Foreskin keratinocyte (primary cell): ENCODE measurements at places on chromosomes 5 and 9.
A peak's percentile ranks its signal among the peaks of the same experiment; 100 is the strongest.

GRCh38 chr5:125410537-125411070, 664.2 kb upstream of the ZNF608 start:
- DNase-seq, result peak; percentile 74

GRCh38 chr5:173726846-173727557, 110.6 kb upstream of the BOD1 start:
- DNase-seq, result no peak

GRCh38 chr5:168765551-168766425, 186.6 kb upstream of the PANK3 start:
- no peak for DNase-seq

DNA sequence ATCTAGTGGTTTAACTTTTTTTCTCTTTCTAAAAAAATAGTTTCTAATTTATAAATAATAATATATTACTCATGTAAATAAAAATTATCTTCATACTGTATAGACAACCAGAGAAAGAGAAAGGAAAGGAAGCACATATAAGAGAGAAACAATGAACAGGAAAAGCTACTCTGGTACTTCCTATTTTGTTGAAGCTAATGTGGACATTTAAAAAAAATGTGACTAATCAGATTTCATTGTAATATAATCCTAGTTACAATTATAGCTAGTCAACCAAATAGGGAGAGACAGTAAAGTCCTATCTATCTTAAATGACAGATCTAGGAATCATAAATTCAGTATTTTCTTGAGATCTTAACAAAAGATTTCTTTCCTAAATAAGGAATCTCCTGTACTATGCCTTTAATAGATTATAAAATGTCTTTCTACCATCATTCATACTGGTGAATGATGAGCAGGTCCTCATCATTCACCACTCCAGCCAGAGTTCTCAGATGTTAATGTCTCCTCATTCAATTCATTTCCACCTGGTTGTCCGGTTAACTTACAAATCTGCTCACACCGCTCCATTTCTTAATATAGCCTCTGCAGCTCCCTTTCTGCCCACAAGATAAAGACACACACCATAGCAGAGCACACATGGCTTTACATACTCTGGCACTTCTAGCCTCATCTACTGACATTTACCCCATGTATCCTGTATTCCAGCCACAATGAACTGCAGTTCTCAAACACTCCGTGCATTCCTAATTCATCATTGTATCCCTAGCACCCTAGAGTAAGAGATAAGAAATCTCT, 30.9 kb downstream of the ZFR start:
- DNase-seq, result no peak

DNA sequence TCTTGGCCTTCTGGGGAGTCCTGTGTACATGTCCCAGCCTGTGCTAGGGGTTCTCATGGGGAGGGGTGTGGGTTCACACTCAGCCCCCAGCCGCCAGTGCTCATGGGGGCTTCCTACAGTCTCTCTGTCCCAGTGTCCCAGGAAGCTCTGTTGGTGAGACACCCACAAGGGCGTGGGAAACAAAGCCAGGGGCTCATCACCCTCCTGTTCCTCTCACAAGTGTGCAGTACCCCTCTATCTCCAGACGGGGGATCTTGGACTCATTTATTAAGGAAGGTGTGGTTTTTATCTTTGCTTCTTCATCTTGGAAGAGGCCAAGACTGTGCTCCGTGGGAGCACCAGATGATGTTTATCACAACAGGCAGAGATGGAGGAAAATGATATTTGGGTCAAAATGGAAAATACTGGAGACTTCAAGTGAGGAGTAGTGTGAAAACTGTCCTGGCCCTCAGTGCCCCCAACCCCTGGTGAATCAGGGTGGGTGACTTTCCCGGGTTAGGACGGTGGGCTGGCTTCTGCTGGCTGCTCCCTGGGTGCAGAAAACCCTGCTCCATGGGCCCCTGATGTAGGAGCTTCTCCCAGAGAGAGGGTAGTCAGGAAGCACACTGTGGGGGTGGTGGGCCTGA, 15.2 kb downstream of the TMEM171 start:
- no peak for DNase-seq

DNA sequence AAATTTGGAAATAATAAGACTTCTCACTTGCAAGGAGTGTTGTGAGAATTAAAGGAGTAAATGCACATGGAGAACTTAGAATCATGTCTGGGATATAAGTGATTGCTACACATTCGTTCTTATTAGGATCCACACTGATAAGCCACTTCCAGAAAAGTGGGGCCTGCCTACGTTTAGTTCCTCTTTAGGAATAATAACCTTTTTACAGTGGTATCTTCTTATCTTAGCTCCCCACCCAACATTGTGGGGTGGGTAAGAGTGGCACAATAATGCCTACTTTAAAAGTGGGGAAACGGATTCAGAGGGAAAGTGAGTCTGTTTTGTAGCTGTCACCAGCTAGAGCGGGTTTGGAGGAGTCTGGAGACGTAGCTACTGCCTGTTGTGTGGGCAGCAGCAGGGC, 16.0 kb downstream of the DOCK2 start:
- no peak for DNase-seq

DNA sequence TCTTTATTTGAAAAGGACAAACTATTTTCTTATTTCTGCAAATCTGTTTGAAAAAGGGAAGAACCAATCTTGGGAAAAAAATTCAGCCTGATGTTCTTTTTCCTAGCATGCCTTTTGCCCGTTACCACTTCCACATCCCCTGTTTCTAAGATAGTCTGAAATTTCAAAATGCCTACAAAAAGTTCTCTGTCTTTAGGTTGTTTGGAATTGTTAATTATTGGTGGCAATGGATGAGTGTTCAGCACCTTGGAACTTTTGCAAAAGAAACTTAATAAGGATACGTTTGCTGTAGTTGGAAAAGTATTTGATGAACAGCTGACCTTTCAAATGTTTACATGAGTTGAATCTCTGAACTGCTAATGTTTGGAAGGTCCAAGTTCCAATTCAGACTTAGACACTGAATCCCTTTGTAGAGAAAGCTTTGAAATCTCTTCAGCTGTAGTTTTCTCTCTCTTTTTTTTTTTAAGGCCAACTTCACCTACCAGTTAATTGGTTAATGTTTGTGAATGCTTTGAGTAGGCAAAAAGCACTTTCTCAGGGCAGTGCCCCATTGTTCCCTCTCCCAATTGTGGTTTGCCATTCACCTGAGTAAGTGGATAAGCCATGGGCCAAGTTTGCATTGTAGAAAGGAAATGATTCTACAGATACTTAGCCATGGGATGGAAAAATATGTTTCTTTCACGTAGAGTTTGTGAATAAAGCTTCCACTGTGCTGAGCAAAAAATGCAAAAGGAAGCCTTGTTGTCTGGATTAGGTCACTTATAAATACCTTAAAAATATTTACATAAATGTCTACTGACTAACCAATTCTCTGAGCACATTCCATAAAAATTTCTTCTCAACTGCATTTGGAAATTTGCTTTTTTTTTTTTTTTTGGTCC, 156.4 kb upstream of the ELL2 start:
- peak; percentile 70 for DNase-seq

- no peak for DNase-seq
These were observed 745.3 kb downstream of the NR2F1-AS1 start for GRCh38 chr5:92835712-92836111.

GRCh38 chr5:175216991-175217390, 227.0 kb downstream of the DRD1 start:
- no peak for DNase-seq

GRCh38 chr5:1555011-1555807, 31.4 kb upstream of the LPCAT1 start:
- DNase-seq, result no peak

- no peak for DNase-seq
These were observed at the start of gene GABRG2 for GRCh38 chr5:162067655-162068411. TSS of gene GABRG2 (plus strand) at chr5:162067773. CDS start at chr5:162068000, 227 bp downstream.

- no peak for DNase-seq
These were observed 205.2 kb downstream of the CDK5RAP2 start for GRCh38 chr9:120374817-120375216.

- DNase-seq, result no peak
These were observed 3.5 kb downstream of the OR2V1 start for GRCh38 chr5:181127456-181127855.

DNA sequence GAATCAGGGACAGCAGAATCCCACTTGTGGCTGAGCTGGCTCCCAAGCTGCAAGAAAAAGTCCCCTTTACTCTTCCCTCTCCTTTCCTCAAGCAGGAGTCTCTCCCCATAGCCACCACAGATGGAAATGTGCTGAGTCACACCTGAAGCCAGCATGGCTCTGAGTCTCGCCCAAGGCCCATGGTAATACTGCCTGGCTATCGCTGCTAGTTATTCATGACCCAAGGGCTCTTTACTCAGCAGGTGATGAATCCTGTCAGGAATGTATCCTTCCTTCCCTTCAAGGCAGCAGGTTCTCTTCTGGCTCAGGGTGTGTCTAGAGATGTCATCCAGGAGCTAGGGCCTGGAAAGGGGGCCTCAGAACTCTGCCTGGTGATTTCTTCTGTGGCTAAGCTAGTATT, 403.3 kb upstream of the PTPRD start:
- peak; percentile 11 for DNase-seq

DNA sequence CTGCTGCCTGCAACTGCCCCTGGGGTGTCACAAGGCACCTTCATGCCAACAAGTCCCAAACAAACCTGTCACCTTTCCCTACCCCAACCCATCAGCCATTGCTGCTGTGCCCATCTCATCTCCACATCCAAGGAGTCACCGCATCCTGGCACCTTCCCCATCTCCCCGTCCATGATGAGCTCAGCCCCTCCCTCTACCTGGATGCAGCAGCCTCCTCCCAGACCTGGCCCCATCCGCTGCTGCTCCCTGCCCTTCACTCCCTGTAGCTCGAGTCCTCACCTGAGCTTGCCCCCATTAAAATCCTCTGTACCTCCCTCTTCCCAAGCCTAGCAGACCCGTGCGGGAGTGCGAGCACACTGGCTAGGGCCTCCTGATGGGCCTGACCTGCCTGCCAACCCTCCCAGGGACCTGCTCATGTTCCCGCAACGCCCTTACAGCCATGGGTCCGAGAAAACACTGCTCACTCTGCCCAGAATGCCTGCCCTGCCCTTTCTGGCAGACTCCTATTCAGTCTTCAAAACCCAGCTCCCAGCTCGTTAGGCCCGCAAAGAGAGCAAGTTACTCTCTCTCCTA, 110.6 kb downstream of the ADAMTS2 start:
- no peak for DNase-seq

- no peak for DNase-seq
These were observed 2.6 kb downstream of the CDK9 start for GRCh38 chr9:127788337-127789011.

- no peak for DNase-seq
These were observed 85.2 kb downstream of the TMEM252 start for GRCh38 chr9:68455451-68455850.

GRCh38 chr5:95449460-95449859, 58.3 kb downstream of the FAM81B start:
- DNase-seq, result peak; percentile 50

- DNase-seq, result no peak
These were observed 616.3 kb downstream of the EBF1 start for GRCh38 chr5:158483281-158483860.

DNA sequence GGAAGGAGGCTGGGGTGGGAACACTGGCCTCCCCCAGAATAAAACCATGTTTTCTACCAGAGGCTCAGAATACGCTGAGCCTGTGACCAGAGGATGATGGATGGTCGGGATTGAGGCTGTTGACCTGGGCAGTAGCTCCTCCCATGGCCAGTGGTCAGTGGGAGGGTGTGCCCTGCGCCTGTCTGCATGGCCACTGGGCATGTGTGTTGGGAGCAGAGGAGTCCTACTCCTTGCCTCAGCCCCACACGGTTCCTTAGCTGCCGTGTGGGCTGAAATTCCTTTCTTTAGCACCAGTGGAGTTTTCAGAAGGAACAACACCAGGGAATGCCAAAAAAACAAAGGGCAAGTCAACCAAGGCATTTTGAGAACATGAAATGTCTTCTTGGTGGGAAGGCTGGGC, 8.5 kb upstream of the RMND5B start:
- DNase-seq, result no peak

DNA sequence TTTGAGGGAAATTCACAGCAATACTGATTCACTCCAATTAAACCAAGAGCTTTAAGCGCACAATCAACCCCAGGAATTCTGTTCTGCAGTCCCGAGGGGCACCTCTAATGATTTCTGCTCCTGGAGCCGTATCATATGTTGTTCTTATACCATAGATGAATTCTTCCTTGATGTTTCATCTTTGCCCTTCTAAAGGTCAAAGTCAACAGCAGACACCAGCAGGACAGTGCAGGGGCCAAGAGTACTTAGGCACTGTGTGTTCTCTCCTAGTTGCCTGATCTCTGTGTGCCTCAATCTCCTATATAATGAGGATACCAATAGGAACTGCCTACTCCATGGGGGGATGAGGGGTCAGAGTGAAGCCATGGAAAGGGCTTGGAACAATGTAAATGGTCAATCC, 16.5 kb downstream of the EPB41L4B start:
- no peak for DNase-seq

DNA sequence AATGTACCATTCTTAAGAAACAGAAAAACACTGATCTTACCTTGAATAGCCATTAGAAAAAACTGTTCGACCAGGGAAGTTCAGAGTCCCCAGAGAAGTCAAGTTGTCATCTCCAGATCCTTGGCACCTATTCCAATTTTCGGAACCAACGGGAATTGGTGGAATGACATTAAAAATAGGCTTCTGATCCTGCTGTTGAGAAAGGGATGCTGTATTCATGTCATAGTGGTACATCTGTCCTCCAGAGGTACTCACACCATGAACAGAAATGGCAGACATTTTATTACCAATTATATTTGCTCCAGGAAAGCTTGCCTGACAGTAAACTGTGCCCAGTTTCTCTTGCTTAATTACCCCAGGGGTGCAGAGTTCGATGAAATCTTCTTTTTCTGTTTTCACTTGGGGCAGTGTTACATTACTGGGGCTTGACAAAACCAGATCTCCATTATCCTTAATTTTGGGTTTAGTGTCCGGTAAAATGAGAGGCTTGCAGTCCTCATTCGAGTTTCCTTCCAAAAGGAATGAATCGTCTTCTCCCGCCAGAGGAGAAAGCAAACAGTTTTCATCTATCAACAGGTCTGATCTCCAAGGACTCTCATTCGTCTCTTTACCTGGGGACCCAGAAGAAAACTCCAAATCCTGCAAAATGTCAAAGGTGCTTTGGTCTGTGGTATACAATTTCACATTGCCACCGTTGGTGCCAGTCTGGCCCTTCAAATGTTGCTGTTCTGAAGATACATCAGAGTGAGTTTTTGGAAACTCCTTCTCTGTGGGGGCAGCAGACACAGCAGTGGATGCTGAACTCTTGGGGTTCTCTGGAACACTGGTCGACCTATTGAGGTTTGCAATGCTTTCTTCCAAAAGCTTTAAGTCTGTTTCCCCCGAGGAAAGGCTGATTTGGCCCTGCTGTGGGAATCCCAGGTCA, 3.6 kb downstream of the NR3C1 start:
- peak; percentile 42 for DNase-seq

DNA sequence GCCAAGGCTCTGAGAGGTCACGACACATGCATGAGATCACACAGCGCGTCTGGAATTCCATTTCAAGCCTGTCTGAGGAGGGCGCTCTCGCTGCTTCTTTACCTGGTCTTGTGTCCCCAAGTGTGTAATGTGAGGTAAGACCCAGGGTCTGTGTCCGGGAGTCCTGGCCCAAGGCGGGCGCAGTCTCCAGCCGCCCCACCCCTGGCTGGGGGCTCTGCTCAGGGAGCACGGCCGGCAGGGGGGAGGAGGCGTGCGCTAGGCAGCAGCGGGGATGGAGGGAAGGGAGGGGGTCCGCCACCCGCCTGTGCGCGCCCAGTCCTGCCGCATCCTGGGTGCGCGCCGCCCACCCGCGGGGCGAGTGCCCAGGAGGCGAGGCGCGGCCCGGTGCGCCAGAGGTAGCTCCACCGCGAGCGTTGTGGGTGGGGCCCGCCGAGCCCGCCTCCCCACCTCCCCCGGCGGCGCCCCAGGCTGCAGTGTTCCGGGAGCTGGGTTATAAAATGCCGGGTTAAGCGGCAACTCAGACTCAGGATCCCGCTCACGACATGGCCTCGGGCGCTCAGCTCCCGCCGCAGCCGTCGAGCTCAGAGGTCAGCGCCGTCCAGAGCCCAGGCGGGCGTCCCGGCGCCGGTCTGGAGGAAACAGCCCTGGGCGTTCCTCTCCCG, at the start of gene CCNI2:
CCNI2 (plus strand) TSS at position 473 of the 662 bp plus-strand sequence; CDS start at position 543, 70 bp downstream.
- peak; percentile 50 for DNase-seq
